Stimulated activated CD8-positive, alpha-beta memory T cell treated with anti-CD3 and anti-CD28 coated beads, Interleukin-7, amount 100 ng/mL, for 24 hours (primary cell): ENCODE measurements at places on chromosomes 11 and 22.
A peak's percentile ranks its signal among the peaks of the same experiment; 100 is the strongest.

DNA sequence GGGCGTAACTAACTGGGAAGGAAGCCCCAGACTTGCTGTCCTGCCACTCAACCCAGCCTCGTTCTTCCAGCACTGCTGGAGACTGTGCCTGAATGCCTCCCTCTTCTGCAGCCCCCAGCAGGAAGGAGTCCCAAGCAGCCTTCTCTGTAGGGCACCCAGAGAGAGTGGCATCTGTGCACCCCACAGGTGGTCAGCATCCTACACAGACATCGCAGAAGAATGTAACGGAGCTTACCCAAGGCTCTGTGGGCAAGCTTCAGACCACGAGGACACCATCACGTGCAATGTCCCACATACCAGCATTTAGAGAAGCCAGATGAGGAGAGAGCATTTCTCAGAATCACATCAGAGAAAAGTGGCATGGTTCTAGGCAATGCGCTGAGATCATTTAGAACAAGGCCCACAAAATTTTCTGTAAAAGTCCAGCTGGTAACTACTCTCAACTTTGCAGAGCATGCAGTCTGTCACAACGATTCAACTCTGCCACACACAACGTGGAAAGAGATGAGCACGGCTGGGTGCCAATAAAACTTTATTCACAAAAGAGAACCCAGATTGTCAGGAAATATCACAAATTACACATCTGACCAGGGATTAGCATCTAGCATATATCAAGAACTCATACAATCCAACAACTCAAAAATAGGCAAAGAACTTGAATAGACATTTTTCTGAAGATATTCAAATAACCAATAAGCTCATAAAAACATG, 33.4 kb downstream of the SHANK2 start:
- no peak for DNase-seq

- no peak for DNase-seq
These were observed 97.0 kb downstream of the SPON1 start for GRCh38 chr11:14059491-14059890.

- no peak for DNase-seq
These were observed 12.7 kb downstream of the C11orf91 start for GRCh38 chr11:33687733-33688479.

- DNase-seq, result no peak
These were observed 35.7 kb upstream of the LRRC10B start for GRCh38 chr11:61472868-61473267.

- no peak for DNase-seq
These were observed 1.2 kb downstream of the DDX6 start for GRCh38 chr11:118789501-118790356.

DNA sequence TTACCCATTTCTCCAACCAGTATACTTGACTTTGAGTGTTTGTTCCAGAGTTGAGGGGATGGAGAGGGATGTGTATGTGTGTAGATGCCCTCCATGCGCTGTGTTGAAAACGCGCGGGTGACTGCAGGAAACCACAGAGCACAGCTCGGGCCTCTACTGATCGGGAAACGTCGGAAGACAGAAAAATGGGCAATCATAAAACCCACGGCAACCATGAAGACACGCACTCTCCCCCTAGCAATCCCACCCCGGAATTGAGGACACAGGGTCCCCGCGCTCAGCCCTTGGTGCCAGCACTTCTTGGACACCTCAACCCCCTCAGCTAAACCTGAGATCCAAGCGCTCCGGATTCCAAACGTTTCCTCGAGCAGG, 251 bp upstream of the UQCC3 start:
- DNase-seq, result no peak

- no peak for DNase-seq
These were observed 238.6 kb downstream of the GRM5 start for GRCh38 chr11:88827018-88827676.

DNA sequence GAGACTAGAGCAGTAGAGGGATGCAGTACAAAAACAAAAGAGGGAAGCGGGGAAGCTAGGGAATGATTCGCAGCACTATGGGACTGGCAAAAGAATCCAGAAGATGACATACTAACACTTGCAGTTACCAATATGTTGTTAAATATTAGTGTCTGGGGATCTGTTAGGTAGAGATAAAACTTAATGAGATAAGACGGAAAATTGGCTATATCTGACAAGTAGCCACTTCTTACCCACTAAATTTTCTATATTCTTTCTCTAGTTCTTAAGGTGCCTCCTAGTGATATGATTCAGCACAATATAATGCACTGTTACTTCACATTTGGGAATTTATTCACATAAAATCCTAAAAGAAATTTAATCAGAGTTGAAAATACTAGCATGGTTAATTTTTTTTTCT, 30.8 kb downstream of the CCDC90B start:
- no peak for DNase-seq

GRCh38 chr11:68990995-68991780, 10.4 kb upstream of the MRGPRD start:
- no peak for DNase-seq

DNA sequence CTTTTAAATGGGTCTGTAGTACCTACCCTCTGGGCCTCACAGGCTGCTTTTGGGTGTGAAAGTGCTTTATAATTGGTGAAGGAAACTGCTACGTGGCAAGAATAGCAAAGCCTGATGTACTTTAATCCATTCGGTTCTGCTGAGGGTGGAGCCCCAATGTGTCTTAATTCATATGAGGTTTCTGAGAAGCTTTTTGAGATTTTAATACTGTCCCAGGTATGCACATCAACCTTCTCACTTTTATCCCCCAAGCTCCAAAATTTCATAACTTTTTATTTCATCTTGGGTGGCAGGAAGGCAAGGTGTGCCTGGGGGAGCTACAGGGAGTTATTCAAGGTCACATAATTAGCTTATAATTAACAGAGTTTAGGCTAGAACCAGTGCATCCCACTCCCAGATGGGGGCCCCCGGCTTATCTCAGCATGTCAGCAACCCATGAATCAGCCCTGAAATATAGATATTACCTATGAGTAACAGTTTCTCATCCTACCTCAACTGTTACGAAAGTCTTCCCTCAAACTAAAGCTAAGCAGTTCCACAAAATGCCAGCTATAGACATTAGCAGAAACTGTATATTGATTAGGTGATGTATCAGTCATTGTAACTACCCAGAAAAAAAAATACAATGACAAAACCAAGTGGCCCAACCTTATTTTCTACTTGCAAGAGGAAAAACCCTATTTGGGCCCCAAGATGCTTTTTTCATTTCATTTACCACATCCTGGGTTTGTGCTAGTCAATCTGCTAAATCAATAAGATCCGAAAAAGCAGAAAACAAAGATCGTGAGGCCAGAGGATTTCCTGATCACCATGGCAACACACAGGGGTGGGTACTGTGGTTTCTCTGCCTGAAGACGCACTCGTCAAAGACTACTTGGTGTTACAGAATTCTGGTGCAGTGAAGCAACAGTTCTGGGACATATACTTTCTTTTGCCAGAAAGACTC, 26.7 kb downstream of the CD44 start:
- DNase-seq, result peak; percentile 72

DNA sequence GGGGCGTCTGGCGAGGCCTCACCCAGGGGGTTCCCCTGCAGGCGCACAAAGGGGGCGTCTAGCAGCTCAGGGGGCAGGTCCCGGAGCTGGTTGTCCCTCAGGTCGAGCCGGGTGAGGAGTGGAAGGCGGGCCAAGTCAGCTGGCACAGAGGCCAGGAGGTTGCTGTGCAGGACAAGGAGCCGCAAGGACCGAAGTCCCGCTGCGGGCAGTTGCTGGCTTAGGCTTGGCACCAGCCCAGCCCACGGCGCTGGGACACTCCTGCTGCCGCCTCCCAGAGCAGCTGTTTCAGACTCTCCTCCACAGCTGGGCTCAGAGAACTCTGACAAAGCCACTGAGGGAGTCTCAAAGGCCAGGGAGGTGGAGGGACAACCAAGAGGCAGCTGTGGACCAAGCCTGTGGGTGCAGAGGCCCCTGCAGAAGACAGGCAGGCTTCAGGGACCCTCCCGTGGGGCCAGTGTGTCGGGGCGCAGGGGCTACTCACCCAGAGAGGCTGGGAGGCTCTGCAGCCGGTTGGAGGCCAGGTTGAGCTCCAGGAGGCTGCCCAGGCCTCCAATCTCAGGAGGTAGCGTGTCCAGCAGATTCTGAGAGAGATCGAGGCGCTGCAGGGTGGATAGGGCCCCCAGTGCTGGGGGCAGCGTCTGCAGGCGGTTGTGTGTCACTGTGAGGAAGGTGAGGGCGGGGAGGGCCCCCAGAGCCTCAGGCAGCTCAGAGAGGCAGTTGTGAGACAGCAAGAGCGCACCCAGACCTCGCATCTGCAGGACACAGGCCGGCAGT, 2.2 kb downstream of the PIDD1 start:
- no peak for DNase-seq

DNA sequence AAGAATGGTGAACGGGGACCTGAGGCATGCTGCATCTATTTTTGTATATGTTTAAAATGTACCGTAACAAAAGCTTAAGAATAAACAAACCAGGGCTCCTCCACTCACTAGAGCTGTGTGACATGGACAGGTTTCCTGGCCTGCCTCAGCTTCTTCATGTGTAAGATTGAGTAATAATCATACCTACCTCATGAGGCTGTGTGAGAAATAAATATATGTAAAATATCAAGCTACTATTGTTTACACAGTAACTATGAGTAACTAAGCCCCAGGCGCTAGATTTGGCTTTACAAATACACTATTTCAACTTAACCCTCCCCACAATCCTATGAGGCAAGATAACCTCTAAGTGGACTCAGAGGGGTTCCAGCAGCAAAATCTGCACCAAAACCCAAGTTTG, 66.4 kb downstream of the SMCO4 start:
- no peak for DNase-seq

DNA sequence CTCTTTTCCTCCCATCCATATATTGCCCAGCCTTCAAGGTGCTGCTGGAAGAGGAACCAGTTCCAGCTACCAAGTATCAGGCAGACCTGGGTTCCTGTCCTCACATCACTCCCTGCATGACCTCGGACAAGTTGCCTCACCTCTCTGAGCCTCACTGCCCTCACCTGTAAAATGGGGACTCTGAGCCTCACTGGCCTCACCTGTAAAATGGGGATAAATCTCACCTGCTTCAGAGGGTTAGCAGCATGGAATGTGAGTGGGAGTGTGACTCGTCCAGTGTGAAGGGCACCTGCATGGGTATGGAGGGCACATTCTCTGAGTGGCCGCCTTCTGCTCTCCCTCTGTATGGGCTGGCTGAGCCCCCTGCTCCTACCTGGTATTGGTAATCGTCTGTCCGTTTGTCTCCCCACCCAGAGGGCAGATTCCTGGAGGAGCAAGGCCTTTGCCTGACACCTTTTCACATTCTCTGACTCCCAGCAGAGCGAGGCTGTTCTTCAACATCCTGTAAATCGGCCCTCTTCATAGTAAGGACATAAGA, 3.7 kb downstream of the GRIK4 start:
- no peak for DNase-seq

- DNase-seq, result no peak
These were observed 42.2 kb downstream of the FAT3 start for GRCh38 chr11:92266806-92267205.

- no peak for DNase-seq
These were observed 120.3 kb upstream of the ZC3H12C start for GRCh38 chr11:109972939-109973338.

DNA sequence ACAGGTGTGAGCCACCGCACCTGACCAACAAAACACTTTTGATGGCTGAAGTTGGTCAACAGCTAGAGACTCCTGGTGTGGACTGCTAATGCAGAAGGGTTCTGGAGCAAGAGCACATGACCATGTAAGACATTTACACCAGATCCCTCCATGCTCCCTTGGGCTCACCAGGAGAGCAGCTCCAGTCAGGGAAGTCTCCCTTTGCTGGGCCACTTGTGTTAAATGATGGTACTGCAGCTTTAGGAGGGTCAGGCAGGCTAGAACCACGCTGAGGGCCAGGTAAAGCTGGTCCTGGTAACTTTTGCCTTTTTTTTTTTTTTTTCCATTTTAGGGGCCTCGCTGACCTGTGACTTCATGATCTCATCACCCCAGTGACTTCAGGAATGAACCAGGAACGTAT, 146.4 kb downstream of the FBXO7 start:
- no peak for DNase-seq

GRCh38 chr11:128663824-128664223, 30.0 kb upstream of the FLI1 start:
- DNase-seq, result no peak

DNA sequence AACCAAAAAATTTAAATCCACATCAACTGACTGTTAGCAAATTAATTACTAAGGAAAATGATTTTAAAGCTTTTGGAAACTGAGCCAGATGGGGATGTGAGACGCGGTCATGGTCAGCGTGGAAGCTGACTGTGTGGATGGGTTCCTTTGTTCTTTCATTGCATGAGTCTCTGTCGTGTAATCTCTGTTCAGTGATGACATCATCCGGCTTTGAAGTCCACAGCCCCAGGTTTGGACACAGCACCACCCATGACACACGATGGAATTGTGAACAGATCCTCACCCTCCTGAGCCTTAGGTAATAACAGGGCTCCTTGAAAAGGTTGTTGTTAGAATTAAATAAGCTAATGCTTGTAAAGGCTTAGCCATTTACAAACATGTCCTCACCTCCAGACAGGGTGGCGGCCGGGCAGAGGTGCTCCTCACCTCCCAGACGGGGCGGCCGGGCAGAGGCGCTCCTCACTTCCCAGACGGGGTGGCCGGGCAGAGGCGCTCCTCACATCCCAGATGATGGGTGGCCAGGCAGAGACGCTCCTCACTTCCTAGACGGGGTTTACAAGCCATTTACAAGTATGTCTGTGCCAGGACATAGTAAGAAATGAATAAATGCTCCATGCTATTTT, 677.3 kb downstream of the TBC1D22A start:
- no peak for DNase-seq

GRCh38 chr11:17486646-17487045, 10.0 kb upstream of the ABCC8 start:
- DNase-seq, result no peak

GRCh38 chr11:33307984-33308383, 50.8 kb downstream of the HIPK3 start:
- DNase-seq, result no peak
